ENCODE measurements at places on chromosomes 13 and 19.

GRCh38 chr19:42410371-42410770 is 16.8 kb downstream of the LIPE start:
- DNase-seq = no peak

DNA sequence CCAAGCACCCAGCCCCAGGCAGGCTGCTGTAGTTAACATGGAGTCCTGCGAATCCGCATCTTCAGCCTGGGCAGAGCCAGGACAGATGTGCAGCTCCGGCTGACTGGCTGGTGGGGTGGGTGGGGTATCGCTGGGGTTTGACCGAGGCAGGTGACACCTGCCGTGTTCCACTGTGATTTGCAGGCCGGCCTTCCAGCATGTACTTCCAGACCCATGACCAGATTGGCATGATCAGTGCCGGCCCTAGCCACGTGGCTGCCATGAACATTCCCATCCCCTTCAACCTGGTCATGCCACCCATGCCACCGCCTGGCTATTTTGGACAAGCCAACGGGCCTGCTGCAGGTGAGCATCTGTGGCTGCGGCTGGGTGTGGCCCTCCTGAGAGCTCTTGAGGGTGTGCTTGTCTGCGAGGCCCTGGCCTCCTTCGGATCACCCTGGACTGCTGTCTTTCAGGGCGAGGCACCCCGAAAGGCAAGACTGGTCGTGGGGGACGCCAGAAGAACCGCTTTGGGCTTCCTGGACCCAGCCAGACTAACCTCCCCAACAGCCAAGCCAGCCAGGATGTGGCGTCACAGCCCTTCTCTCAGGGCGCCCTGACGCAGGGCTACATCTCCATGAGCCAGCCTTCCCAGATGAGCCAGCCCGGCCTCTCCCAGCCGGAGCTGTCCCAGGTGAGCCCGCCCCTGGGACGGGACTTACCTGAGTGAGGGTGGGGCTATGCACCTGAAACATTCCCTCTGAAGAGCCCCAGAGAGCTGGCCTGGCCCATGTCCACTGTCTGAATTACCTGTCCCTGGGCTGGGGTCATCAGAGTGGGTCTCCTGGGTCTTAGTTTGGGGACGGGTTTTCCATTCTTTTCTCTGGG is 30.6 kb downstream of the CERS1 start:
- DNase-seq = no peak

GRCh38 chr13:59437544-59438301 is 726.0 kb downstream of the DIAPH3 start:
- no peak for DNase-seq

DNA sequence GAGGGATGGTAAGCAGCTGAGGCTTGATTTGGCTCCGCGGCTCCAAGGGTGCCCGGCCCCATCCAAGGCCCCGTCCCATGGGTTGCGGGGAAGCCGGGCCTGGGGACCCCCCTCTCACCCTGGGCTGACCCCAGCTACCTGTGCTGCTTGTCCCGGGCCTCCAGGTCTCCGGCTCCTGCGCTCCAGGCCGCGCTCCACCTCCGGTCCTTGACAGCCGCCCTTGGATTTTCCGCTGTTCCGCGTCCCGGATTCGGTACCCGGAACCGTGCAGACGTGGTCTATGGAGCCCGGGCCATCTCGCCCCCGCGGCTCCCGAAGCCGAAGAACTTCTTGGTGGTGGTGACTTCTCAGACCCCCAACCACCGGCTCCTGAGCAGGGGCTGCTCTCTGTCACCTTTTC is 48.3 kb upstream of the C1QTNF9B start:
- DNase-seq = no peak

DNA sequence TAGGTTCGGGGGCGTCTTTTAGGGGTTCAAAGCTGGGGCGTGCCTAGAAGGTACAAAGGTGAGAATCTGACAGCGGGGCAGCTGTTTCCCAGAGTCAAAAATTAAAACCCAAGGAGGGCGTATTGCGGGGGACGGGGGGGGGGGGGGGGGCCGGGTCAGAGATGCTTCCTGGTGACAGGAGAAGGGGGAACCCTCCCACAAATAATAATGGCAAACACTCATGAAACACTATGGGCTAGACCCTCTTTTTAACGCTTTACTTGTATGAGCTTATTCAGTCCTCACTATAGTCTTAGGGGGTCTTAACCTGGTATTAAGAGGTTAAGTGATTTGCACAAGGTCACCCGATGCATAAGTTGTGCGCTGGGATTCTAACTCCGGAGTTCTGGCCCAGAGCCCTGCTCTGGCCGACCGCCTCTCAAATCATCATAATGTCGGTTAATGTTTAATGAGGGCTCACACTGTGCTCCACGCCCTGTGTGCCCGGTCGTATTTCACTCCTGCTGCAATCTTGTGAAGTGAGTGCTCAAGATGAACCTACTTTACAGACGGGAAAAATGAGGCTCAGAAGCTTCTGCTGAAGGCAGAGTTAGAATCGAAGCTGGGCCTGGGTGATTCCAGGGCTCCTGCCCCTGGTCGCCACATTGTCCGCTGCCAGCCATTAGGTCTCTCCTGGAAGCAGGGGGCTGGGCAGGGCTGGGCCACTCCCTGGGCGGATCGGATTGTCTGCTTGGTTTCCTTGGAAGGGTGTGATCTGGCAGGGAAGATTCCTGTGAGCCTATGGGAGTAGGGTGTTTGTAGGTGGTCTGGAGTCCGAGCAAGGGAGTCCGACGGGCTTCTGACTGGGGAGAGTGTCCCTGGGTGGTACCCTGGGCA is 964 bp downstream of the PAK4 start:
- DNase-seq = no peak

- no peak for DNase-seq
Observed at GRCh38 chr13:113470073-113470472, 16.8 kb upstream of the ADPRHL1 start.

- no peak for DNase-seq
Observed at GRCh38 chr13:47726394-47726793, 274.7 kb downstream of the SUCLA2 start.

- no peak for DNase-seq
Observed at GRCh38 chr13:28299916-28300315, 161.6 kb downstream of the PAN3 start.

GRCh38 chr13:20130012-20130411 is 30.8 kb downstream of the GJA3 start:
- no peak for DNase-seq

DNA sequence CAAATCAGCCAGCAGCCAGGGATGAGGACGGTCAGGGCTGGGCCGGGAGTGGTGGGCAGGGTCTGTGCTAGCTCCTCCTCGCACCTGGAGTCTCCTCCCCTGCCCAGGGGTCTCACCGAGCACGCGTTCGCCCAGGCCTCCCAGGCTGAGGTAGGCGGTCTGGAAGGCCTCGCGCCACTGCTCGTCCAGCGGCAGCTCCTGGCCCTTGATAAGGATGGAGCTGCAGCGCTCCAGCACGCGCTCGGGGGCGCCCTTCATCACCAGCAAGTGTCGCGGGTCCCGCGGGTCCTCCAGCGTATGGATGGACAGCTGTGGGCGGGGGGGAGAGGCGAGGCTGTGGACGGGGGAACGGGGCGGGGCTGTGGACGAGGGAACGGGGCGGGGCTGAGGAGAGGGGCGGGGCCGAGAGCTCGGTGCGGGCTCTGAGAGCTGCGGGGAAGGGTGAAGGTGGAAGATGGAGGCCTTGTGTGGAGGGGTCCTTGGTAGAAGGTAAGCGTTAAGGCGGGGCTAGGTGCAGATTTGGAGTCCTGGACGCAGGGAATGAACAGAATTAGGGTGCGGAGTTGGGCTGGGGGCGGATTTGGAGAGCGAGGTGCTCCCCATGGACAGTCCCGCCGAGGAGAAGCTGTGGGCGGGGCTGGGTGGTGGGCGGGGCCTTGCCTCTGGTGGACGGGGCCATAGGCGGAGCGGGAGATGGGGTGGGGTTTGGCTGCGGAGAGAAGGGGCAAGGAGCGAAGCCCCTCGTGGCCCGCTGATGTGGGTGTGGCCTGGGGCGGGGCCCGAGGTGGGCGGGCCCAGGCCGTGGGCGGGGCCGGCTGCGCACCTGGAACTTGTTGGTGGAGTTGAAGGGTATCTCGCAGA is 5.7 kb downstream of the ATP4A start:
- no peak for DNase-seq

DNA sequence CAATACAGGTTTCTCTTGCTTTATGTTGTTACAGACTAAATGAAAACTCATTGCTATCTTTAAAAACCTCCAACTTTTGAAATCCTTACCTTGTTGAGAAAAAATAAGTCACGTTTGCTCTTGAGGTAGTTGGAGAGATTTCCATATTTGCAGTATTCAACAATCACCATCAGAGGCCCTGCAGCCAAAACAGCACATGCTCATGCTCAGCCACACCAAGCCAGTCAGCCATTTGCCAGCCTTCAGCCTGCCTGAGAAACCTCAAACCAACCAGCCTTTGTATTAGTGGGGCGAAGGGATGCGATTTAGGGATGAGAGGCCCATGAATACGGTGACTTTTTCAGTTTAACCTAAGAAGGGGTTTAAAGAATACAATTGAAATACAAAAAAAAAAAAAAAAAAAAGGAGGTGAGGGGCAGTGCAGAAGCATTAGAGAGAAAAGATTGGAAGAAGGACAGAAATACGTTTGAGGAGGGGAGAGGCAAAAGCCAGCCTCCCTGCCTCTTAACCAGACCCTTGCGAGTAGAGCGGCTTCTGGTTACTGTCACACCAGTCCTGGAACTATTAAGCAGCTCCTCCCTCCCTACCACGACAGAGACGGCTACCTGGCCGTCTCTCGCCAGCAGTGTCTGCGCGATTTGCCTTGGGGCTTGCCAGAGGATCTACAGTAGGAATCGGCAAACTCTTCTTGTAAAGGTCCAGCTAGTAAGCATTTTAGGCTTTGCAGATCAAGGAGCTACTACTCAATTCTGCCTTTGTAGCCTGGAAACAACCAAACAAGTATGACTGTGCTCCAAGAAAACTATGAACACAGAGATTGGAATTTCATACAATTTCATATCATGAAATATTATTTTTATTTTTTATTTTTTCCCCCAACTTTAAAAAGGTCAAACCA is 167.3 kb downstream of the FLT1 start:
- DNase-seq = no peak

- DNase-seq = no peak
Observed at GRCh38 chr13:62337109-62337880, 921.6 kb upstream of the PCDH20 start.

- DNase-seq = no peak
Observed at GRCh38 chr13:45811891-45812694, 39.5 kb downstream of the SIAH3 start.

- DNase-seq = no peak
Observed at GRCh38 chr13:45468635-45469034, 3.9 kb downstream of the COG3 start.

DNA sequence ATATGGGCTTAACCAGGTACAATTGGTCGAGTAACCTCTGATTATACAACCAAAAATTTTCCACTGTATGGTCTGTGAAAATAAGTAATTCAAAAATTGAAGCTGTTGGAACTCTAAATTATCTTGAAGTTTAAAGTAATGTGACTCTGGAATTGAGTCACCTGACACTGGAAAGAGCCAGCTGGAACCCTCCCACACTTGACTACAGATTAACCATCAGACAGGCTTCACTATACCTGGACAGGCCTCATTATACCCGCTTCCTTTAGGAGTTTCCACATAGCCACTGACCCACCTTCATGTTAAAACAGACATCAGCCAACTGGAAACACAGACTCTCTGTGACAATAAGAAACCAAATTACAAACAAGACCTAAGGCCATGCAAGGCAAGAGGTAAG is 1.3 kb downstream of the ZNF433 start:
- DNase-seq = no peak

DNA sequence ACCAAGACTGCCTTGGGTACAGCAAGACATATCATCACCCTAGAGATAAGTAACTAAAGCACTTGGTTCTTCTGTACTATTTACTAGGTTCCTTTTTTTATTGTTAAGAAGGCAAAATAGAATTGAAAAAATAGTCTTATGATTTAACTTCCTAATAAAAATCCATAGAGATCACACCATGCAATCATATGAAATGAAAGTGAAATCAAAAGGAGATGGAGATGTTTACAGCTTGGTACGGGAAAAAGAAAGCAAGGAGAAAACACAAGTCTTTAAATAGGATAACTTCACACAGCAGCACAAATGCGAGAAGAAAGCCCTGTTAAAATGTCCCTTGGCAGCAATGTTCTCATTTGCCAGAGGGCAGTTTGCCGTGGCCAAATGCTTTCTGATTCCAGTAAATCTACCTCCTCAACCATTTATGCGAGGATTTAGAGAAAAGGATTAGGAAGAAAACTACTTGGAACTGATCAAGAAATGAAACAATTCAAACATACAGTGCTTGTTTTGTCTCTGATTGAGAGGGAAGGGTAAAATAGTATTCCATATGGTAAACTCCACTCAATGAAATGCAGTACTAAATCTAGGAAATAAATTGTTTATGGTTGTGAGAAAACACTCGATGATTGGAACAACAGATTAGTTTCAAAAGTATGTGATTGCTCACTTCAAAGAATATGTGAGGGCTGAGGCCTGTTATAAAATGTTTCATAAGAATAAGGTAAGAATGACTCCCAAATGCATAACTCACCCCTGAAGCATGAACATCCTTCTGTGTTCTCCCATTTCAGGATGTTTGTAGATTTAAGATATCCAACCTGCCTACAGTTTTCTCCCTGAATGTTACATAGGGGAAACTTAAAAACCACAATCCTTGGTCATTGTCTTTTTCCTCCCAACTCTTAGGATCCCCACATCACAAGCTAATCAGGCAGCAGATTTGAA is 487.8 kb downstream of the DACH1 start:
- DNase-seq = no peak

GRCh38 chr13:41017817-41018601 is 1.1 kb downstream of the ELF1 start:
- DNase-seq = no peak

GRCh38 chr13:46951516-46951915 is 54.7 kb upstream of the HTR2A start:
- DNase-seq = no peak

GRCh38 chr13:108326309-108326708 is 56.8 kb downstream of the TNFSF13B start:
- DNase-seq = no peak

DNA sequence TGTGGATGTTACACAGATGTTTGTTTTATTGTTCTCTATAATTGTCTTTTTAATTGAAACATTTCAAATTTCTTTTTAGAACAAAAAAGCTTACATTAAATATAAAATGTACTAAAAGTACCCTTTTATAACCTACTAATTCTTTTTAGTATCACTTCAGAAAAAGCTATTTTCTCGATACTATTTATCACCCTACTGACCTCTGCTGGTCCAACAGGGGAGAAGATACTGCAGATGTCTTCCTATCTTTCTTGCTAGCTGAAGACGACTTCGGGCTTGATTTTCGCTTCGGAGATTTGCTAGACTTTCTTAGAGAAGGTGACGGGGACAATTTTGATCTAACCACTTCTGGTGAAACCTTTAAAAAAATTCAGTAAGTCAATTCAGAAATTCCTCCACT is 42.4 kb downstream of the ZC3H13 start:
- DNase-seq = no peak
